ENCODE measurements at places on chromosomes 1 and 21.

DNA sequence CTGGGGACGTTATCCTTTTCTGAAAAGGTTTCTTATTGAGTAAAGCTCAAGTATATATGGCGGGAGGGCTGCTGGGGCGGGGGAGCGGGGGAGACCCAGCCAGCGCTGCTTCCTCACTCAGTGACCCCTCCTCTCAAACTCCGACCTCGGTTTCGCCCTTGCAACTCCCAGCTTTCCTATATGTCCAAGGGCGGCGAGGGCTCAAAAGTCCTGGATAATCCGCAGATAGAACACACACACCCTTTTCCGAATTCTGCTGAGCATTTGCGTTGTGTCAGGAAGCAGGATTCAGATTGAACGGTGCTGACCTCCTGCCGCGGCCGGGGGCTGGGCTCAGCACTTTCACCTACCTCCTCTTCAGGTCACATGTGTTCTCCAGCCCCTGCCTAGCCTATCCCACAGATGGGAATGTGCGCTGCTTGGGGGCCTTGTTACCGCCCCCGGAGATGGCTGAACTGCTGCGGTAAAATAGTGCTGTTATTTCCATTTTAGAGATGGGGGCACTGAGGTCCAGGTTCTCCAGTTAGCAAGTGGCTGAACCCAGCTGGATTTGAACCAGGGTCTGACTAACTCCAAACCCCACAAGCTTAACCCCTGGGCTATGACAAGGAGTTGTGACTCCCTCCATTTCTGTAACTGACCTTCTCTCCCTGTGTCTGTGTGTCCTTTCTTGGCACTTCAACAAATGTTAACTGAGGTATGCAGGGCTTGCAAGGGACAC, 795 bp upstream of the AHDC1 start:
- no peak for DNase-seq

GRCh38 chr1:224640587-224640986, 24.5 kb downstream of the CNIH3 start:
- DNase-seq, result no peak

- DNase-seq, result no peak
These were observed 58.3 kb downstream of the CLEC20A start for GRCh38 chr1:178438432-178438831.

- no peak for DNase-seq
These were observed 105.7 kb downstream of the C1orf21 start for GRCh38 chr1:184492536-184492935.

GRCh38 chr1:40697436-40697835, 5.9 kb downstream of the NFYC start:
- DNase-seq, result no peak

DNA sequence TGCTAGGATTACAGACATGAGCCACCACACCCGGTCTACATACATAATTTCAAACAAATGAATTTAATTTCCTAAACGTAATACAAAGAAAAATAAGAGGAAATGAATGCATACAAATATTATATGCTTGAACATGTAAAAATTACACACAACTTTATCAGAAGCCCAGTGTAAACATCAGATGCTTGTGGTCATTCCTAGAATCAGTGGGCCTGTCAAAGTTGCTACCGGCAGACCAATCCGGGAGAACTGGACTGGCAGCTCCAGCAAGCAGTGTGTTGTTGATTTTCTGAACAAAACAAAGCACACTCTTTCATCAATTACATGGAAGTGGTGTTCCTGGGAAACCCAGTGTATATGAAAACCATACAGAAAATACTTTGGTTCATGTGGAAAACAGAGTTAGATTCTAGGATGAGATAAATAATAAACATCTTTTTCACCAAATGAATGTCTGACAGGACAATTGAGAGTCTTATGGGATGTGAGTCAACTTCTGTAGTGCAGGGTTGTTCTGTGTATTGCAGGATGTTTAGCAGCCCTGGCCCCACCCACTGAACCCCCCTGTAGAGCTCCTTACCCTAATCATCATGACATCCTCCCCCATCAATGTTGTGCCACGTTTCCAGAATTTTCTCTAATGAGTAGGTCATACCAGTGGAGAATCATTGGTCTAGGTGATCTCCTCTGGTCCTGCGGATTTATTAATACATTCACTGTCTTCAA, 33.8 kb downstream of the MFSD2A start:
- no peak for DNase-seq

- no peak for DNase-seq
These were observed 46.2 kb downstream of the MACF1 start for GRCh38 chr1:39250460-39251240.

DNA sequence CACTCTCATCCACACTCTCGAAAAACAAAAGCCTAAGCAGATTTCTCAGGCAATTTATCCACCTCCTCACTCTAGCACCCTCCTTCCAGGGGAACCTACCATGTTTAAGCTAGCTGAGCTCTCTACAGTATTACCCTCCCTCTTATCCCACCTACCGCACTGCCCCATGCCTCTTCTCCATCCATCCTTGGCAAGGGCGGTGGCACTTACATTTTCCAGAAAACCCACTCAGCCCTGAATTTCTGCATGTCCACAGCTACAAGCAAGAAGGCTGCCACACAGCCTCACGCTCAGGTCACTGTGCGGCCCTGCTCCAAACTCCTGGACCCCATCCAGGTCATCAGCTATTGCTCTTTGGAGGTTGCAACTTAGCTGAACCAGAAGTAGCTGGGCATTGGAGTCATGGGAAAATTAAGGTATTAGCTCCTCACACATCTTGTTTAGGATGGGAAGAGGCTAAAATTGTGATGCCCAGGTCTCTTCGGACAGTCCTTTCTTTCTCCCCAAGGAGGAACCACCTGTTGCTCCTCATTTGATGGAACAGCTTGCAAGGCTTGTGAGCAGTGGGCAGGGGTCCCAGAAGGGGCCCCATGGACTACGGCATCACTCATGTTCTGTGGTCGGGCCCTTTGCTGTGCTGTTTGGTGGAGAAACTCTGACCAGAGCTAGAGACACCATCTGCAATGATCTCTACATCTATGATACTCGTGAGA, 1.1 kb downstream of the KLHDC9 start:
- DNase-seq, result no peak

GRCh38 chr1:236120721-236121153, 21.6 kb upstream of the GPR137B start:
- no peak for DNase-seq

- DNase-seq, result no peak
These were observed 1.8 kb downstream of the SWT1 start for GRCh38 chr1:185158800-185159199.

DNA sequence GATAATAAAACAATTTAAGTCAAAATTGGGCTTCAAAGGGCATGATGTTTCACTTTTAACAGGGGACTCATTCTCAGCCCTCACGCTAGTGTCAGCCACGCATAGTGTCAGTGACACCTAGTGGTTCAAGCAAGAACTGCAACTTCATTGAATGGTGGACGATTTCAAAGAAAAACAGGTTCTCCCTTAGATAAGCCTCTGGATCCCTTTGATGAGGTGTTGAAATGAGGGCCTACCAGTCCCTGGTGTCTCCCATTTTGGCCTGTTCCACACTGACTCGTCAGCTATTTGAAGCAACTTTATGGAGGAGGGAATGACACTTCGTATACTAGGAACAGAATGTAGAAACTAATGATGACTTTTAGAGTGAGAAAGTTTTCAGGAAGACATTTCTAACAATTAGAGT, 56.2 kb downstream of the FCRL5 start:
- peak; percentile 47 for DNase-seq

DNA sequence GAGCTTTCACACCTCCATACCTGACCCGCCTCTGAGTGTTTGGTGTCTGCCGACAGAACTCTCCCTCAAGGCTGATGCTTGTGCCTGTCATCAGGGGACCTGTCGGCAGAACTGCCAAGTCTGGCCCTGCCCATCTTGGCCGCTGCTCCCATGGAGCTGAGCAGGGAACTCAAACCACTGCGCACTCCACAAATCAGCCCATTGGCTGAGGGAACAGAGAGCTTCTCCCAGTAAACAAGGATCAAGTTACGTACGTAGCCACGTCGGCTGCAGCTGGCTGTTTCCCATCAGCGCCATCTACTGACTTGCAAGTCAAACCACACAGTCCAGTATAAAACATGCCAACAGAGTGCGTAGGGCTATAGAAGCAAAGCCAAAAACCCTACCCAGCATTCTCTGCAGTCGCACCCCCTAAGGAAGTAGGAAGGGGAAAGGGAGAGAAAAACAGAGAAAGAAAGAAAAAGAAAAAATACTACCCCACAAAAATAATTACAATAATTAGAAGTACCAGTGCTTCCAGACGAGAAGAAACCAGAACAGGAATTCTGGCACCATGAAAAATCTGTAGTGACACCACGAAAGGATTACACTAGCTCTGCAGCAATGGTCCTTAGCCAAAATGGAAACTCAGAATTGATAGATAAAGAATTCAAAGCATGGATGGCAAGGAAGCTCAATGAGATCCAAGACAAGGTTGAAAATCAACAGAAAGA, 13.1 kb downstream of the KRTAP13-1 start:
- DNase-seq, result peak; percentile 69

- DNase-seq, result no peak
These were observed 153.5 kb downstream of the SLC45A1 start for GRCh38 chr1:8471451-8471850.

- peak; percentile 25 for DNase-seq
These were observed 42.3 kb downstream of the KRTAP10-1 start for GRCh38 chr21:44497703-44498126.

DNA sequence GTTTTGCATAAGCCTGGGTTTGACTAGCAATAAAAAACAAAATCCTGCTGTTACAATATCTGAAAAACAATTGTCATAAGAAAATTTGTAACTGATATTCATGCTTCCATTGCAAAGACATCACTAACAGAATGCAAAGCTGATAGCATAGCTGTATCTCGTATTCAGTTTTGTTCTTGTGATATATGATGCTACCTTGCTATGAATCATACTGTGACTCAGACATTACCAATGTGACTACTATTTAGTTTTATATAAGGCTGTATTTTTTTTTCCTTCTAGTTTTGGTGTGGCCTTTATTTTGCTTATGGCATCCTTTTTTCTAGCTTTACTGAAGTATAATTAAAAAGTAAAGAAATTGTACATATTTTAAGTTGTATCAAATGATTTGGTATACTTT, 1381.8 kb downstream of the MRPL39 start:
- no peak for DNase-seq

GRCh38 chr1:8989821-8990220, 36.4 kb downstream of the SLC2A7 start:
- DNase-seq, result no peak

DNA sequence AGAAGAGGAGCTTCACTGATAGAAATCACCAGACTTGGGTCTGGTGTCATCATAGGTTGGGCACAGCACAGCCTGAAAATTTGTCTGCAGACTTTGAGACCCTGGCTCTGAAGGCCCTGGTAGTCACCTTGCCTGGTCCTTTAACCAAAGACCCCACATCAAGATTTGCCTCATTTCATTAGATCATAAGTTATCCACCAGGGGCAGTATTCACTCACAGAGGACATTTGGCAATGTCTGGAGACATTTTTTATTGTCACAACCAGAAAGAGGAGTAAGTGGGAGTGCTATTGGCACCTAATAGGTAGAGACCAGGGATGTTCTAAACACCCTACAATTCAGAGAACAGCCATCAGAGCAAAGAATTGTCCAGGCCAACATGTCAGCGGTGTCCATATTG, 22.1 kb upstream of the PAX7 start:
- no peak for DNase-seq

GRCh38 chr1:225526878-225527277, 99.0 kb upstream of the LBR start:
- DNase-seq, result no peak

- DNase-seq, result no peak
These were observed 3.3 kb downstream of the PLK3 start for GRCh38 chr1:44803312-44804095.

DNA sequence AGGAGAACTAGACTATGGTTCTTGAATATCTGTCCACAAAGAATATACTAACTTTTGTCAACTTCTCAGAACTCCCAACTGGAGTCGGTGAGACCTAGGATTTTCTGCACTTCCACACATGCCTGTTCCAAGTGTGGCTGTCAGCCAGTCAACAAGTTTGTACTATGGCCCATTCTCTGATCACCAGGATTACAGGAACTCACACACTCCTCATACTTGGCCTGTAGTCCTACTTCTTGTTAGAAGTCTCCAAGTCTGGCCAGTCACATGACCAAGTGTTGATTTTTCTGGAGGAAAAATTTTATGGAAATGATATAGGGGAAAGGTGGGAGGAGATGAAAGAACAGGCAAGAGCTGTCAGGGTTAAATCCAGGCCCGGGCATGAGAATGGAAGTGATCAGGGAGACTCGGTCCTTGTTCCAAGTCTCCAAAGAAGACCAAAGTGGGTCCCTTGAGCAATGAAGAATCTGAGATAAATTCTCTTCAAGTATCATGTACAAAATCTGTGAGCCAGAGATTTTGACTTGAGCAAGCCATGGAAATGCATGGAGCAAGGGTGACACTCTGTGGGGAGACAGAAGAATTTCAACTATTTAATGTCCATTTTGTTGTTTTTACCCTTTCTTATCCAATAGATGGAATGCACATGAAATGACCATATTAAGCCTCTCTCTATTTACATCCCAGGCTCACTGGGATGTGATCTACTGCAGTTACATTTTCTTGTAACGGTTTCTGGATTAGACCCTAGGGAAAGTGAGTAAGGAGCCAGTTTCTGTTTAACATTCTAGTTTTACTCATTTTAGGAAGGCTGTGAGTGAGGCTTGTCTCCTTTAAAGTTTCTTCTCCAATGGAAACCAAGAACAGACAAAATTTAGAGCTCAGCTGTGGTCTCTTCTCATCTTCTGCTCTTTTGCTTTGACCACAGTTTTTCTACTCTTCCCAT, 320.9 kb downstream of the ASTN1 start:
- peak; percentile 49 for DNase-seq

GRCh38 chr1:5718831-5719632, 273.2 kb downstream of the NPHP4 start:
- DNase-seq, result no peak

DNA sequence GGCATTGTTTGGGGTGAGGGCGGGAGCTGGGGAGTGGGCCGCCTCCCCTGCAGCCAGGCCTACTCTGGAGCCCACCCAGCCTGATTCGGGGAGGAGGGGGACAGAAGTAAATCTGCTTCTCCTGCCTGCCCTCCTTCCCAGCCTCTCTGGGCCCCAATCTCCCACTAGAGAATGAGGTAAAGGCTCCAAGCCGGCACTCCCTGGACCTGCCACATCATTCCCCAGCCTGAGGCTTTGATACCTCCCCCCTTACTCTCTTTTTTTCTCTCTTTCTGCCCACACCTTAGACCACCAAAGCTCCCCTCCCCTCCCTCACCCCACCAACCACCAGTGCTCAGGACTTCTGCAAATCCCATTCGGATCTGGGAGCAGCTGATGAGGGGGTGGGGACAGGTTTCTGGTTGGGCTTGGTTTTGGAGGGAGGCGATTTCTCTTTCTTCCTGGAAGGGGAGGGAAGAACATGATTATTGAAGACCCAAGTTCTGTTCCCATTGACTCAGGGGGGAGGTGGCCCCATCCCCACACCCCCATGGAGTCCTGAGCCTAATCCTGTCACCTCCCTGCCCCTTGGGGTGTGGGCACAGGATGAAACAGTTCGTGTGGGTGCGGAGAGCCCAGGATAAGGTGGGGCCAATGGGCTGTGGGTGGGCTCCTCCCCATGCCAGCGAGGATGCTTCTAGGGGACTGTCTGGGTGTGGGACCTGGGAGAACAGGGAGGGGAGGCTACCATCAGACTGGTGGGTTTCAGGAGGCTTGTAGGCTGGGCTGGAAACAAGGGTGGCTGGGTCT, 1.3 kb downstream of the MAP7D1 start:
- peak; percentile 33 for DNase-seq

GRCh38 chr1:193321242-193321840, 134.9 kb upstream of the B3GALT2 start:
- no peak for DNase-seq

- no peak for DNase-seq
These were observed 591.2 kb downstream of the SMYD3 start for GRCh38 chr1:245915841-245916240.

Measured in NB4 (cell line).